Activated effector memory CD4-positive, alpha-beta T cell treated with Interleukin-2 at 50 U/mL for 16 hours (primary cell): ENCODE measurements at places on chromosomes 16 and 17.

- DNase-seq = no peak
These were observed 15.5 kb downstream of the CX3CL1 start for GRCh38 chr16:57387598-57388354.

DNA sequence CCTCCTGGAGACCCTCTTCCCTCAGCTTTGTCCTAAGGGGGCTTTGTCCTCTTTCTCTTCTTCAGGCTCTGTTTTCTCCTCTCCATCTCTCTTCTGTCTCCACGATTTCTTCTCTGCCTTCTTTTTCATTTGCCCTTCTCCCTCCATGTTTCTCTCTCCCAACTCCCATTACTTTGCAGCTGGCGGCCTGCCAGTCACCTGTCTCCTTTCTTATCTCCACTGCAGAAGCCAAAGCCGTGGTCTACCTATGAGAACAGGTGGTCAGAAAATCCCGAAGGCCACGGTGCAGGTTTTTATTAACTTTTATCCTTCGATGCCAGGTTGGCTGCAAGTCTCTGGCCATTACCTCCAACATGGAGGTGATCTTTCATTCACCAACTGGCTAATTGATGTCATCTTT, 45.1 kb downstream of the FZD2 start:
- no peak for DNase-seq

DNA sequence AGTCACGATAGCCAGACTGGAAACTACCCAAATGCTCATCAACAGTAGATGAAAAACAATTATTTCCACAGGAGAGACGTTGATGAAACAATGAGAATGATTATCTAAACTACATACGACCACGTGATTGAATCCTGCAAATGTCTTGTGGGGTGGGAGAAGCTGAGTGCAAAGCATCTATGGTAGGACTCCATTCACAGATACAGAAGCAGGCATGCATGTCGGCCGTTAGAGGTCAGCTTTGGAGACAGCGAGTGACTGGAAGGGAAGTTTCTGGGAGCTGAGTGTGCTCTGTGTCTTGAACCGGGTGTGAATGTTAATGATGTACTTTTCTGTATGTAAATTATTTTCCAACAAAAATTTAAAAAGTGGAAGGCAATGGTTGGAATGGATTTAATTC, 71.5 kb upstream of the DNAJA2 start:
- DNase-seq = no peak

- DNase-seq = no peak
These were observed 2.1 kb downstream of the SECTM1 start for GRCh38 chr17:82331345-82331939.

GRCh38 chr16:81636298-81636993, 142.6 kb upstream of the PLCG2 start:
- no peak for DNase-seq

DNA sequence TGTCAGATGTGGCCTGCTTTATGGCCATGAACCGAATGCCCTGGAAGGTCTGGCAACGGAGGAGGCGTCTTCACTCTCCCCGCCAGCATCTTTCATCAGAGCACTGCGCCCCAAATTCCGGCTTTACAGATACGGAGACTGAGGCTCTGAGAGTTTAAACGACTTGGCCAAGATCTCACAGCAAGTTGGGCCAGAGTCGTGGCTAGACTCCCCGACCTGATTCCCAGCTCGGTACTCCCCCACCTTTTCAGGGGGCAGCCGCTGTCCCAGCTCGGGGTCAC, 1.7 kb downstream of the NGFR start:
- no peak for DNase-seq

- DNase-seq = no peak
These were observed 92.4 kb upstream of the HS3ST2 start for GRCh38 chr16:22721511-22722100.

- DNase-seq = no peak
These were observed 52.3 kb downstream of the TNRC6C start for GRCh38 chr17:78010759-78011158.
